Pericardium fibroblast (primary cell): ENCODE measurements at places on chromosomes 7 and 10. TPM values are rescaled to one million over a fixed set of nuclear protein-coding genes. Genes with fewer than 3 reads are reported as not detected.

Gene ASB10
- total RNA-seq = not detected in 2 replicates

Gene PAPSS2
- 44.3 and 124 TPM in 2 replicates for total RNA-seq

Gene TMEM196
- 0.34 and 1.5 TPM in 2 replicates for total RNA-seq

Gene DGKI
- total RNA-seq = 1.4 TPM in 2 replicates

Gene CADPS2
- total RNA-seq = 14.2 and 41.6 TPM in 2 replicates

Gene SRGN
- total RNA-seq = 55.3 and 243 TPM in 2 replicates

Gene MYOF
- total RNA-seq = 119 and 148 TPM in 2 replicates

Gene FGFR2
- 0.35 TPM in 1 of 2 replicates, not detected in the other for total RNA-seq

Gene NFE2L3
- total RNA-seq = 1.1 and 1.3 TPM in 2 replicates

Gene SNX10
- not detected in 2 replicates for total RNA-seq

Gene FEZF1
- not detected in 2 replicates for total RNA-seq

Gene NAT16
- not detected in 2 replicates for total RNA-seq

Gene CAMK1D
- 1.3 and 1.6 TPM in 2 replicates for total RNA-seq

Gene AGBL3
- total RNA-seq = 0.58 TPM in 1 of 2 replicates, not detected in the other

Gene SFXN3
- total RNA-seq = 54.8 and 58.3 TPM in 2 replicates

Gene VPS37D
- 4.1 and 7.0 TPM in 2 replicates for total RNA-seq
